ENCODE measurements at places on chromosomes 3 and 15. TPM values are rescaled to one million over a fixed set of nuclear protein-coding genes. Genes with fewer than 3 reads are reported as not detected.

DNA sequence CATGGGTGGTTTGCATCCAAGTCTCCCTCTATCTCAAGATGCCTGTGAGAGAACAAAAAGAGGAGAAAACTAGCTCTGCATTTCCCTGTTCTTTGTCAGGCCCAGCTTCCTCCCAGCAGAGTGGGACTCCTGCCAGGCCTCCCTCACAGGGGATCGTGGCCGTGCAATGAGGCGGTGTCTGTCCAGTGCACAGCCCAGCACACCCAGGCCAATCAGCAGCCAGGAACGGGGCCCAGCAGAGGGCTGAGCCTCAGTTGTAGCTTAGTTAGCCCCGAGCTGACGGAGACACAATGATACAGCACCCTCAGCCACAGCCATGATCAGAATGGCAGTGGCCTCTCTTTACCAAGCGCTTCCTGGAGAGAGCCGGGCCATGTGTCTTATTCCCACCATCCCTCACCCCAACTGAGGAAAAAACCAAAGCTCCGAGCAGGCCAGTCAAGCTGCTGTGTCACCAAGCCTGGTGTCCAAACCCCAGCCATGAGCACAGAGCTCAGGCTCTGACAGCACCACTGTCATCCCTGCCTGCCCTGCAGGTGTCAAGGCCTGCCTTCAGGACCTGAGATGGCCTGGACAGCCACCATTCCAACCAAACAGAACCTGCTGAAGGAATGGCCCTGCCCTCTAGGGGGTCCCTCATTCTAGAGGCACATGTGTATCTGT, 71.1 kb downstream of the DNAJB8 start:
- DNase-seq, result no peak

- no peak for DNase-seq
Measured at GRCh38 chr3:40310705-40311104, 1.2 kb downstream of the EIF1B start.

- no peak for DNase-seq
Measured at GRCh38 chr3:50570508-50571279, 1.4 kb downstream of the HEMK1 start.

DNA sequence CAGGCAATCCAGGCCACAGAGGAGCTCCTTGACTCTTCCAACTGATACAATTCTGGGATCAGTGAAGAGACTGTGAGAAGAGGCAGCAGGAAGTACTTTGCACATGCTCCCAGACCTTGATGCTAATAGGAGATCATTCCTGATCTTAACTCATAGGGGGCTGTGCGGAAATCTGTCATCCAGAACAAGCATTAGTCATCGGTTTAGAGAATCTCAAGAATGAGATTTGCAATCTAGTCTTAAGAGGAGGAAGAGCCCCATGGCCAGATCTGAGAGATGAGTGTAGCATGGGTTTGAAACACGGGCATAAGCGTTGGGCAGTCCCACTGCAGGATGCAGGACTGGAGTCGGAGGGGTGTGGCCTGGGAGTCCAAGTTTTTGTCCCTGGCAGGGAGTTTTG, 1081.1 kb downstream of the NAALADL2 start:
- no peak for DNase-seq

The ABHD17C gene
- 34.5 TPM for polyA plus RNA-seq

The HACD2 gene
- 50.9 TPM for polyA plus RNA-seq
